ENCODE measurements at places on chromosomes 5 and 9.

DNA sequence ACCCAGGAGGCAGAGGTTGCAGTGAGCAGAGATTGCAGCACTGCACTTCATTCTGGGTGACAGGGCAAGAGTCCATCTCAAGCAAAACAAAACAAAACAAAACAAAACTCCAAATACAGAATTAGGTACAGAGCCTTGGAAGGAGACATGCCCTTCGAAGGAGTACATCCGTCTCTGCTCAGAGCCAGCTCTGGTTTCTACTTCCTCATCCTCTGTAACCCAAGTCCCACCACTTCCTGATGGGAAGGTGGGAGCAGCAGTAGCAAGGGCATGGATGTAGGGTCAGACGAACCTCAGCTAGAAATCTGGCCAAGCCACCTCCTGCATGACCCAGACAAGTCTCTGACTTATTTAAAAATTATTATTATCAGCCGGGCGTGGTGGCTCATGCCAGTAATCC lies 16.5 kb upstream of the STXBP1 start:
- DNase-seq, result no peak

- no peak for DNase-seq
Measured at GRCh38 chr5:149239917-149240316, 31.7 kb upstream of the AFAP1L1 start.

DNA sequence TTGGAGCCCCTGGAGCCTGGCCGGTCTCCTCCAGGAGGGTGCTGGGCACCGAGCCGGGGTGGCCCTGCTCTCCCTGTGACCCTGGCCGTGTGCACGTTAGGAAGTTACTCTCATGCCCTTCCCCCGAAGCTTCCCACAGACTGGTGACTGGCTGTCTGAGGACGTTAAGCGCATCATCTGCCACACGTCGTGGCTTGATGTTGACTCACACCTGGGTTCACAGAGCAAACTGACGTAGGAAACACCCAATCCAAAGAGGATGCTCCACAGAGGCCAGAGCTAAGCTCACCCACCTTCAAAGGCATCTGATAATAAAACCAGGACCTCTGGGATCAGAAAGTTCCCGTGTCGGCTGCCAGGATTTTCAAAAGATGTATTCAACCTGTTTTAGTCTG lies 152.9 kb upstream of the PHYKPL start:
- DNase-seq, result no peak

DNA sequence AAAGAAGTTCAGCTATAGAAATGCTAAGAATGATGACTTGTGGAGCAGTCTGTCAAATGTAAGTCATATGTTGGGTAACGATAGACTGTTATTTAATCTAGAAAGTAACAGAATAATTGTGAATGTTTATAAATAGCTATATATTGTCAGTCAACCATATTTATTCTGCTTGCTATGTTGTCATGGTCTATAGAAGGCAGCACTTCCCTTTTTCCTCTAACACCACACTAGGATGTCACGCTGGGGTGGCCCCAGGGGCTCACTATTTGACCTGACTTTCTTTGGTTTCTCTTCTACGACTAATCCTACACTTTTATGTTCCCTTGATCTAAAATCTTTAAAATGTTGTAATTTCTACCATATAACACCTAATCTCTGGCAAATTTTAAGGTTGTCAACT lies 20.5 kb downstream of the ERAP2 start:
- peak; percentile 29 for DNase-seq

- DNase-seq, result no peak
Measured at GRCh38 chr9:137147793-137148160, 8.8 kb downstream of the GRIN1 start.

DNA sequence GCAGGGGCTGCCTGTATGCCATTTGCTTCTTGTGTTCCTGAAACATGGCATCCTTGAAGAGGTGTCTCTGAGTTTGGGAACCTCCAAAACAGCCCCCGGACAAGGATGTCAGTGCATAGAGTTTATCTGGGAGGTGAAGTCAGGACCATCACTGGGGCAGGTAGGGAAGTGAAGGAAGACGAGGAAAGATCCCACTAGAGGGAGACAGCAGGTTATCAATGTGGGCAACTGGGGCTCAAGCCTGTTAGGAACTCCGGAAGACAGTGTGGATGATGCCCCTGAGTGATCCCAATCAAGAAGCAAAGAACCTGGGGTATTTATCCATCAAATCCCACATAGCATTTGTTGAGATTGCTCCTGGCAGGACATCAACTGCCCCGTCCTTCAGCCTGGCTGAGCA lies 233.1 kb downstream of the AGTPBP1 start:
- DNase-seq, result no peak

DNA sequence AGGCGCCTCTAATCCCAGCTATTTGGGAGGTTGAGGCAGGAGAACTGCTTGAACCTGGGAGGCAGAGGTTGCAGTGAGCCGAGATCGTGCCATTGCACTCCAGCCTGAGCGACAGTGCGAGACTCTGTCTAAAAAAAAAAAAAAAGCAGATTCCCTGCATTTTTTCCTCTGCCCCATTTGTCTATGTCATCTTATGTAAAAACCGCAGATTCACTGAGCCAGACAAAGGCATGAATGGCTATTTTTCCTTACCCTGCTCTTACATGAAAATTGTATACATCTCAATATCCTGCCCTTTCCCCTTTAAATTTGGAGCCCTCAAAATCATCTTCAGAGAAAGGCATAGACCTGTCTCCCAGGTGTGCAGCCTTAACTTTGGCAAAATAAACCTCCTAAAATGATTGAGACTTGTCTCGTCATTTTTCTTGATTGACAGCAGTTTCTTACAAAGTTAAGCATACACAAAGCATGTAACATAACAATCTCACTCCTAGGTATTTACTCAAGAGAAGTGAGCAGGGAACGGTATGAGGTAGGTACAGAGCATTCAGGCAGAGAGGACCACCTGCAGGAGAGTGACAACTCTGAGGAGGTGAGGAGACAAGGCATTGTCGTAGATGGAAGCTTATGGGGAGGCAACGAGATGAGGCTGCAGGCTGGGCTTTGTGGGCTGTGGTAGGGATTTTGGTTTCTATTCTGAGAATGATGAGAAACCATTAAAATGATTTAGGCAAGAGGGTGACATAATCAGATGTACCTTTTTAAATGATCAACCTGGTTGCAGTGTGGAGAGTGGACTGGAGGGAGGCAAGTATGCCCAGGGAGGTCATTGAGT lies 65.7 kb upstream of the IL6ST start:
- DNase-seq, result no peak

DNA sequence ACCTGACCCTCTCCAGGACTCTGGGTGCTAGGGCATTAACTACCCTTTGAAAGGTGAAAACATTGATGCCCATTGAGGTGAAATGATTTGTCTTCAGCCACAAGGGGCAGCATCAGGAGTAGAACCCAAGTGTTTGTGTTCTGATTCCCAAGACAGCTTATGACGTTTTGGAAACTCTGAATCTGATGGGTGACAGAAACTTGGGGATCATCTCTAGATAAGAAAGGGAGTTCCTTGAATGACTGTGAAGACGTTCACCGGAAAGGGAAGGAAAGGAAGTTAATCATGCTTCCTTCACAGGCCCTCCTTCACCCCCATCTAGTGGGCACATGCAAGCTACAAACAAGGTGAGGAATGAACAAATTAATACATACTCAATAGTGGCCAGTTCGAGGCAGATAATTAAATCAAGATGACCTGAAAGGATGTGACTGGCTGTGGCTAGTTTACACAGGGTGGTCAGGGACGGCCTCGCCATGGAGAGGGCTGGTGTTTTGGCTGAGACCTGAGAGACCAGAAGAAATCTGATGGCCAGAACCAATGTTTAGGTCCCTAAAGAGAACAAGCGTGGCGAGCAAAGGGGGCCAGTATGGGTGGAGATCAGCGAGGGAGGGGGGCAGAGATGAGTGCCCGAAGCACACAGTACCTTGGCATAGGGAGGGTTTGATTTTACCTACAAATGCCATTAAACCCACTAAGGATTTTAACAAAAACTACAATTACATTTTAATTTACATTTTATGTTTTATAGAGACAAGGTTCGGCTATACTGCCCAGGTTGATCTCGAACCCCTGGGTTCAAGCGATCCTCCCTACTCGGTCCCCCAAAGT lies 937 bp upstream of the SLC26A2 start:
- peak; percentile 35 for DNase-seq

GRCh38 chr5:66669862-66670195 lies 73.6 kb downstream of the MAST4 start:
- no peak for DNase-seq

GRCh38 chr9:16656432-16657169 lies 213.9 kb downstream of the BNC2 start:
- peak; percentile 7 for DNase-seq

- no peak for DNase-seq
Measured at GRCh38 chr5:42720251-42720650, 36.4 kb upstream of the CCDC152 start.

DNA sequence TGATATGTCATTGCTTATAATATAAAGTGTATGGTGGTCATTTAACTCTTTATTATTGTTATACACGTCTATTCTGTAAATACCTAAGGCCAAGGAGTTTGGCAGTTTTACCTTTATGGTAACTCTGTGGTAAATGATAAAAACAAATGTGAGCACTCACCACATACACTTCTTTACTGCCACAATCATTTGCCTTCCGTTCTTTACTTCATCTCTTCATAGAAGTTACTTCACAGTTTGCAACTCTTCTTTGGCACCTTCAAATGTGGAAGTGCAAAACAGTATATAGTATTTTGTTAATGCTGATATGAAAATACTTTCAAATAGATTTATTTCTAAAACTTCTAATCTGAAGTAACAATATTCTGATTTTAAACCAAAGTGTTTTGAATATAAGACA lies 4.4 kb upstream of the MEF2C start:
- no peak for DNase-seq

GRCh38 chr5:53392073-53392472 lies 88.4 kb upstream of the FST start:
- no peak for DNase-seq

DNA sequence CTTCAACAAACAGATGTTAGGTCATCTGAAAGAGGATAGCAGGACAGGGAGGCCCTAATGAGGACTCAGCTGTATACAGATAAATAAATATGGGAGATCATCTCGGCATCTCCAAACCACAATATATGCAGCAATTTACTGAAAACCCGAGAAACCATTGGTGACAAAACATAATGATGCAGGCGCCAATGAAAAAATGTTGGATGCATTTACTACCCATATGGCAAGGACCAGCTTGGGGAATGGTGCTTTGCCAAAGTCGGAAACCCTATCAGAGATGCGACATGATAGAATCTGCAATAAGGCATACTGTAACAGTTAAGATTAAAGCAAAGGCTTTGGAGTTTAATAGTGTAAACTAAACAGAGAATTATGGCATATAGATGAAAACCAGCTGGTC lies 92.0 kb downstream of the SNCAIP start:
- no peak for DNase-seq

GRCh38 chr9:21688108-21689102 lies 114.0 kb upstream of the MTAP start:
- peak; percentile 9 for DNase-seq

DNA sequence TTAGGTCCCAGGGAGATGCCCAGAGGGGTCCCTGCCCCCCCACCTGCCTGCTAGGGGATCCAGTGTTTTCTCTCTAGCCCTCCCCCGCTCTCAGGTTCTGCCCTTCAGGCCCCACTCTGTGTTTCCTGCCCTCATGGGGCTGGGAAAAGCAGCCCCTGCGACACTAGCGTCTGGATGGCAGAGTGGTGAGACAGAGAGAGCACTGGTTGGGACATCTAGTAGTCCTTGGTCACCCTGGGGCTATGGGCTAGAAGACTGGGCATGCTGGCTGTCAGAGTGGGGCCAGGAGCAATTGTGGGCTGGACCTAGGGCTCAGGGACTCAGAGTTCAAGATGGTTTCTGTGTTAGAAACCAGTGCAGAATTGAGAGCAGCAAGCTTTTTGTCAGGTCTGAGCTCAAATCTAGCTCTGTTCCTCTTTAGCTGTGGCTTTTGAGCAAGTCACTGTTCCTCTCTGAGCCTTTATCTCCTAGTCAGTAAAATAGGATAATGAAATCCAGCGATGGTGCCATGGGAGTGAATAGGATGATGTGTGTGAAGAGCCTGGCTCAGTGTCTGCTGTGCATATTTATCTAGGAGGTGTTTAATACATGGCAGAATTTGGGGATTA lies 39.0 kb downstream of the RGS3 start:
- no peak for DNase-seq

DNA sequence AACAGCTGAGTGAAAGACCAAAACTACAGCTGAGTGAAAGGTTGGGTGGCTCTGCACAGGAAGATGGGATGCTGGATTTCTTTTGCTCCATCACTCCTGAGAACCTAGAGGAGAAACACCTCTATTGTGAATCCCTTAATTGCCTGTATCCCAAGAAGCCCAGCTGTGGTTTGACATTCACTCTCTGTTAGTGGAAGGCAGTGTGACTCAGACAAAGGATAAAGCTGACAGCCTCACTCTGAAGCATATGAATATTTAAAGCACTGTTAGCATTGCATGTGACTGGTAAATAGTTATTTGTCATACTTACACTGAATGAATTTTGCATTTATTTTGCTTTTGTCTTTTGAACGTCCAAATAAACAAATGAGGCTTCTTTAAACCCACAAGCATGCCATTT lies 367.1 kb upstream of the RIOK2 start:
- peak; percentile 63 for DNase-seq

GRCh38 chr5:88659529-88660263 lies 223.3 kb downstream of the MEF2C start:
- DNase-seq, result peak; percentile 78

DNA sequence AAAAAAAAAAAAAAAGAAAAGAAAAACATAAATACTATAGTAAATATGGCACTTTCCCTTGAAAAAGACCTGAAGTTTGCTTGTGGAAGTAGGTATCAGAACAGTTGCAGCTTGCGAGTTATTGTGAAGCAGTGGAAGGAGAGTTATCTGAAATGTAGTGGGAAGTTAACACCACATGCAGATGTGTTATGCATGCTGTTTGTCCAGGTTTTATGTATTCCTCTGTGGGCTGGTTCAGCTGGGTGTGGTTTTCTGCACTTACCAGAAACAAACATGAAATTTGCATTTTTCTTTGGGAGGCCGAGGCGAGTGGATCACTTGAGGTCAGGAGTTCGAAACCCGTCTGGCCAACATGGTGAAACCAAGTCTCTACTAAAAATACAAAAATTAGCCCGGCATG lies 42.1 kb upstream of the CTNNA1 start:
- no peak for DNase-seq

GRCh38 chr9:34628656-34629490 lies at the start of gene ARID3C:
Gene ARID3C, minus strand, starts transcription at chr9:34629066. Its CDS starts 1,052 bp downstream, at chr9:34628014.
- DNase-seq, result no peak

All from globus pallidus (tissue), 1 donor.